ENCODE measurements at places on chromosomes 6 and 20.
A peak's percentile ranks its signal among the peaks of the same experiment; 100 is the strongest.

GRCh38 chr6:139017227-139017626 is 11.3 kb upstream of the ABRACL start:
- DNase-seq = no peak

DNA sequence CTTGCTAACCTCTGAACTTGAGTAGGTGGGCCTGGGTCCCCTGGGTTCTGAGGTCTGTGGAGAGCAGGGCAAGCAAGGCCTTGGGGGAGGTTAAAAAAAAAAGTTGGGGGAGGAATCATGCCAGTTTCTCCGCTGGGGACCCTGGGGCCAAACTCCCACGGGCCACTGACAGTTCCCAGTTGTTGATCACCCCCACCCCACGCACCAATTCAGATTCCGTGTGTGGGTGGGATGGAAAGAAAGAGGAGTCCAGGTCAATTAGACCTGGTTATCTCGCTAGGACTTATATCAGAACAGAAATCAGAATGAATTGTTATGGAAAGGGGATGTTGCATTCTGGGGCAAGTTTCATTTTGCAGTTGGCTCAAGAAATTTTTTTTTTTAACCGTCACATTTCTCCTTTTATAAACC is 46.7 kb upstream of the SUPT3H start:
- DNase-seq = no peak

DNA sequence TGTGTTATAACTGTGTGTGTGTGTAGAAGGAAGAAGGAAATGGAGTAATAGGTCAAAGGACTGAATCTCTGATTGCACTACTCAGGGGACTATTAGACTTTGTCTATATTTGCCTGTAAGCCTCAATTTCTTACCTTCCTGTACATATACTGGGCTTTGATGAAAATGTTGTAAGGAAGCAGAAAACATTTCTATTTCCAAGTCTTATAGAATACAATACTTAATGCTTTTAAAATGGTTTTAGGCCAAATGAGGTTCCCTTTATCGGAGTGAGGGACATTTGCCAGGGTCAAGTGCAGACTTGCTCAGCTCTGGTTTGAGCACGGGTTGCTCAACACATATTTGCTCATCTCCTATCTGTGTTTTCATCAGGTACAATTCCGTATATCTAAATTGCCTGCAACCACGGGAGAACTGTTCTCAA is 28.3 kb downstream of the MEP1A start:
- DNase-seq = no peak

DNA sequence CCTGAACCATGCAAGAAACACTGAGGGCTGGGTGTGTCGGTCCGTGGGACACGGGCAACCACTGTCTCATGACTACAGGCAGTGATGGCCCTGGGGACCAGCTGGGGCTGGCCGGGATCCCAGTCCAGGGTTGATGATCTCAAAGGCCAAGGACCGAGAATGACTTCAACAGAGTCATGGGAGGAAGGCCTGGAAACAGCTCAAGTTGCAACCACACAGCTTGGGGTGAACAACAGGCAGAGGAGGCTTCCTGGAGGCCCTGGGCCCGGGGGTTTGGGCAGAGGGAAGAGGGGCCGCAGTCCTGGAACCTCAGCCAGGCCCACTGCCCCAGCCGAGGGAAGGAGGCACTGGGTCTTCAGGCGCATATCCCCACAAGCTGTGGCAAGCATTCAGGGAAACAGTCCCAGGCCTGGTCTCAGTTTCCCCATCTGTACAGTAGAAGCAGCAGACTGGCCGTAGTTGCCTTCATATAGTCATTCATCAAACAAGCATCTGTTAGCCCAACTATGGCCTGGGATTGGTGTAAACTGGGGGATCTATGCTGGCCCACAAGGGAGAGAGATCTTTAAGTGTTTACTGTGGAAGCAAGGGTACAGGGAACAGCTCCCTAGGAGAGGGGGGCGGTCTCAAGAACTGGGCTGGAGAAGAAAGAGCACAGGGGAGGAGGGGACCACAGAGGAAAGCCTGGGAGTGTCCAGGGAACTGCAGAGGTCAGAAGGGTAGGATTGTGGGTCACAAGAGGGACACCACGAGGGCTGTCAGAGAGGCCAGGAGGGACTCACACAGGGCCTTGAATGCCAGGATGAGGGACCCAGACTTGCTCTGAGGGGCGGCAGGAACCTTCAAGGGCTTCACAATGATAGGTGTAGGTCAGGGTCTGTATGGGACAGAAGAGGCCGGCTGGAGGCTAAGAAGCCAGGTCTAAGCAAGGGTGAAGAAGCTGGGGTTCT is 2.1 kb downstream of the MYL9 start:
- DNase-seq = no peak

DNA sequence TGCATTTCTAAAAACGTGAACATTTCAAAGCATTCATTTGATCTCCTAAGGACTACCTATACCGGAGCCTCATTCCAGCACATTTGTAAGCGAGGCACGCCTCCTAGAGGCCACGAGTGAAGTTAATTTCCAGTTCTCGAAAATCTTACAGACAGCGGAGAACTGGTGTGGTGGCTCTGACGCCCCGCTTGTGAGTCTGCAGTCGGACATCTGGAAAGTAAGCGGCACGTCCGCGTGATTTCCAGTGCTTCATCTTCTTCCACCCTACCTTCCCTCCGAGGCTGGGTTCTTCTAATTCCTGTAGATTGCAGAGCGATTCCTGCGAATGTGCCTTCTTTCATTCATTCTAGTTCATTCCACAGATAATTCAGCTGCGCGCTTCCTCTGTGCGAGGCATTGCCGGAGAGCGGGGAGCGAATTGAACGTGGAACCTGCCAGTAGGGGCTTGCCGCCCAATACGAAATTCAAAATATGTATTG is 810 bp upstream of the PRIM2 start:
- peak; percentile 77 for DNase-seq

- no peak for DNase-seq
Measured at GRCh38 chr20:58251979-58252591, 23.6 kb upstream of the ANKRD60 start.

DNA sequence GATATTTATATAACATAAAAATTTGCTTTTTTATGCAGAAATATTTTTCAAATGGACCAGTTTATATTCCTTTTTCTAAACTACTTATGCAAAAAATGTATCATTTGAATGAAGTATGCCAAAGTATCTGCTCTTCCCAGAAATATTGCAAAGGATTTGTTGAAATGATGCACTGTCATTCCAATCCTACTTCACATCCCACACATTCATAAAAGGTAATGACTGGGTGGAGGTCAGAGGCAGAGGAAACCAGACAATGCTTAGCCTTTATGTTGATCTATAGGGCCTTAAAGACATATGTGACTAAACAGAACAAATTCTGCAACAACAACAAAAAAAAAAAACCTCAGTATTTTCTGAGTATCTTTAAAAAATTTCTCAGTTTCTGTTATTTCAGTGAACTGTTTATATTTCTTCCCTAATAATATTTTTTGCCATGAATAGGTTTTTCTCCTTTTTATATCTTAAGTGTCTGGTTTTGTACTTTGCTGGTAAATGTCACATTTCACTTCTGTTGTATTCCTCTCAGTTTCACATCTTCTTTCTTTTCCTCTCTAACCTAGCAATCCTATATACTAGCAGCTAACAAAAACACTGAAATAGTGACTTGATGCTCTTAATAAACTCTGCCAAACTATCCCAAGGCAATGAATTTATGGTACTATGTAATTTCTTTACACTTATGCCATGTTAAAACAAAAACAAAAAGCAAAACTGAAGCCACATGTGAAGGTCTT is 374.1 kb downstream of the BCKDHB start:
- no peak for DNase-seq

DNA sequence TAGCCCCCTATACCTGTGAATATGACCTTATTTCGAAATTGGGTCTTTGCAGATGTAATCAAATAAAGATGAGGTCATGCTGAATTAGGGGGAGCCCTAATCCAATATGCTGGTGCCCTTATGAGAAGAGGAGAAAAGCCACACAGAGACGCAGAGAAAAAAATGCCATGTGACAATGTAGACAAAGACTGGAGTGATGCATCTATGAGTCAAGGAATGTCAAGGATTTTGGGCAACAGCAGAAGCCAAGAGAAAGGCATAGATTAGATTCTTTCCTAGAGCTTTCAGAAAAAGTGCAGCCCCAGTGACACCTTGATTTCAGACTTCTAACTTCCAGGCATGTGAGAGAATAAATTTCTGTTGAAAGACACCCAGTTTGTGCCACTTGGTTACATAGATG is 47.4 kb upstream of the HS3ST5 start:
- DNase-seq = no peak
